CD4-positive, alpha-beta T cell (primary cell): ENCODE measurements at places on chromosomes 12 and 14.

DNA sequence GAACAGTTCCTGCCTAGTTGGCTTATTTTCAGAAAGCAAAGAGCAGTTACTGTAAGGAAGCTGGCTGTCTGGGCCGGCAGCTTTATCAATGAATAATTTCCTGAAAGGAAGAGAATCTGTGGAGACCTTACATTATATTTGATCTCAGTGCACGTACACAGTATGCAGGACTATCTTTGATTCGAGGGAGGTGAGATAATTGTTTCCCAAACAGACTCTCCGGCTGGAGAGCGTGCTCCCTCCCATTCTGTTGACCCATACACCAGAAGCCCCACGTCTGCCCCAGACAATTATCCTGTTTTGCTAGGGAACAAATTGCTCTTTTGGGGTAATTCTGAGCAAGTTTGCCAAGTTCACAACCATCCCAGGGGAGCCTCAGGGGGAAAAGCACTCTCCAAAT lies 1115.0 kb downstream of the VRK1 start:
- DNase-seq, result no peak

DNA sequence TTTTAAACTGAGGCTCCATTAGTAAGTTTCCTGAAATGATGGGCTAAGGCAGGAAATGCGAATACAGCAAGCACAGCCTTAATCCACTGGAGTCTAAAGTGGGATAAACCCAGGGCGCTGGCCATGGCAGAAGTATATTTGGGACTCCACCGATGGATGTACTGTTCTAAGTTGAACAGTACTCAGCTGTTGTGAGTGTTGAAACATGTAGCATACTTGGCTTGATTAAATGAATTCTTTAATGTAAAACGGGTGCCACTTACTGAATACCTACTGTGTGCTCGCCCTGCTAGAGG lies 996 bp downstream of the SSPN start:
- no peak for DNase-seq

DNA sequence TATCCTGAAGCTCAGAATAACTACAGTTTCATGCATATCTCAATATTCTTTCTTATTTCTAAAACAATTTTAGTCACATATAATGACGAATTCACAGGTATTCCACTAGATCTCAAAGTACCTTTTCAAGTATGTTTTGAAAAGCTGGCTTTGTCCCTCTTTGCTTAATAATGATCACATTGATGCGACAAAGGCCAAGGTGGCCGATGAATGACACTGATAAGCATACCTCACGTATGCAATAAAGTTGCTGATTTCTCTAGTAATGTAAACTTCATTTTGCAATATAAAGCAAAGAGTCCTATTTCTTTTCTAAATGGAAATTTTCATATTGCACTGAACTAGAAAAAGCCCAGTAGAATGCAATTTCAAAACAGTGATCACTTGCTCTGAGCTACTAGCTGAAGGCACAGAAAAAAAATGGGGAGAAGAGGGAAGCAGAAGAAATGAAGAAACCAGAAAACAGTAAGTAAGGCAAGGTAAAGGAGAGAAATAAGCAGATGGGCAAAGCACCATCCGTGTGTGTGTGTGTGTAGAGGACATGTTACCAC lies 29.3 kb downstream of the FGD6 start:
- no peak for DNase-seq

GRCh38 chr12:52081263-52081733 lies 1.8 kb downstream of the SMIM41 start:
- DNase-seq, result no peak

DNA sequence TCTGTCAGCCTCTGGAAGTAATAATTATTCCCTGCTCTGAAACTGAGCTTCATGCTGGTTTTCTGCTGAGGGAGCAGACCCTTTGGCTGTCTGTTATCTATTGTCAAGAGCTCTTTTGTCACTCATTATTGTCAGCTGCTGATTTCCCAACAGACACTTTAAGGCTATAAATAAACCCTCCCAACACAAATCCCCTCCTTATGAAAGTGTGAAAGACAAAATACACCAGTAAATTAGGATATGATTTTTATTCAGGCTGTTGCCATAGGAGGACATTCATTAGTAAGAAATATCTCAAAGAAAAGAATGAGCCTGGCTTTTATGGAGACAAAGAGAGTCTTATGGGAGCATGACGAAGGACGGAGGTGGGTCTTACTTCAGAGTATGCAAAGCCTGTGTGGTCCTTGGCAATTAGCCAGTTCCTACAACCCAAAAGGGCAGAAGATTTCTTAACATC lies 180.8 kb downstream of the CRADD start:
- no peak for DNase-seq

GRCh38 chr12:11654338-11654737 lies 4.9 kb downstream of the ETV6 start:
- no peak for DNase-seq

DNA sequence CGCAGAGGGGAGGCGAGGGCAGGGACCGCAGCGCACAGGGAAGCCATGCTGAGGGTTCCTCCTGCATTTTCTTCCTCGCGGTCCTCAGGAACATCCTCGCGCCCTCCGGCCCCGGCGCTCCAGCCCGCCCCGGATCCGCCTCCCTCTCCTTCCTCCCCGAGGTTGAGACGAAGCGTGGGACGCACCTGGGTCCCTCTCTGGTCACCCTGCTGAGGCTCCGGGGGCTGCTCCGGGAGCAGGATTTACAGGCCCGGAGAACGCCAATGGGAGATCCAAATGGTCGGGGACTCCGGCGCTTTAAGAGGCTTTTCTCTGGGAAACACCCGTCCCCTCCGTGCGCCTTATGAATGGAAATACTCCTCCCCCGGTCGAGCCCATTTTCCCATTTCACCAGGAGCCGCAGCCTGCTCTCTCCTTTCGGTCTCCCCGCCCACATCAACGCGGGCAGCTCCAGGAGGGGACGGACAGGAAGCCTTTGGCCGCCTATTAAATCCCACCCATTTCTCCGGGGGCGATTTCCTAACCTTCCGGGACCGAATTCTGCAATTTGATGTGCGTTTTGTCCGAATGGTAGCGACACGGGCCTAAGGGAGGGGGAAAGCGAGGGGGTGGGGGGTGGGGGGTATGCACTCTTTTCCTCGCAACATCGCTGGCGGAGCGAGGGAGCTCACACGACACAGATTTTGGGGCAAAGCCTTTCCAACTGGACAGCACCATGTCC lies at the start of gene UNC79:
TSS of gene UNC79 (plus strand) at position 625 of the 721 bp plus-strand sequence. CDS start at position 716, 91 bp downstream.
- no peak for DNase-seq

GRCh38 chr12:70920251-70920851 lies at the start of gene PTPRR:
TSS of gene PTPRR (minus strand) at chr12:70920738. CDS start at chr12:70920390, 348 bp downstream.
- no peak for DNase-seq

- DNase-seq, result no peak
Observed at GRCh38 chr14:101950516-101951215, 13.7 kb upstream of the DYNC1H1 start.

DNA sequence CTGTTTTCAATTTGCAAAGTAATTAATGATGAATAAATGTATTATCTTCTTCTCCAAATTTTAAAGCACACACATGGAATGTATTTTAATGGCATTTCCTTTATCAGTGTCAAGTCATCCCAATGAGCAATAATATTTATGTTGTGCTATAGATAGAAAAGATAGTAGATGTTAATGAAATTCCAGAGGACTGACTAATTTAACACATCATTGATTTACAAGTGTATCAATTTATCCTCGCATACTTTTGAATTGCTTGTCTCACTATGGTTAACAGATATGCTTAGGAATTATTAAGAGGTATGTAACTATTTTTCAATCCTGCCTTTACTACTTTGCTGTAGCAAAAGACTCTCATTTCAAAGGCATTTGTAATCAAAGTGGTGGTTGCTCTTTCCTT lies 842.9 kb downstream of the SLC6A15 start:
- no peak for DNase-seq

DNA sequence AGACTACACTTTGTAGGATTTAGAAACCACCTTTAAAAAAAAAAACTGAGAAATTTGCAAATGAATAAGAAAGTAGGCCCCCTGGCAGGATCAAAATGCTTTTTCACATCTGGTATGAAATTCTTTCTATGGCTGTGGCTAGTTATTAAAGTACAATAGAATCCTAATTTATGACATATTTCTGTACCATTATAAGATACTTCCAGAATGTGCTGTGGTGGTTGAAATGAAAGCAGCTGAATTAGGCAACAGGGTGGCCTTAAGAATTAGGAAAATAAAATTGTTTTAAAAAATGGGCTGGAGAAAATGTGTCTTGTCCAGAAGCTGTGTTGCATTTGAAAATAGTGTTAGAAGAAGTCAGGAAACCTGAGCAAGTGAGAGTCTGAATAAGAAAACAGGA lies 85.9 kb upstream of the PDE3A start:
- no peak for DNase-seq

DNA sequence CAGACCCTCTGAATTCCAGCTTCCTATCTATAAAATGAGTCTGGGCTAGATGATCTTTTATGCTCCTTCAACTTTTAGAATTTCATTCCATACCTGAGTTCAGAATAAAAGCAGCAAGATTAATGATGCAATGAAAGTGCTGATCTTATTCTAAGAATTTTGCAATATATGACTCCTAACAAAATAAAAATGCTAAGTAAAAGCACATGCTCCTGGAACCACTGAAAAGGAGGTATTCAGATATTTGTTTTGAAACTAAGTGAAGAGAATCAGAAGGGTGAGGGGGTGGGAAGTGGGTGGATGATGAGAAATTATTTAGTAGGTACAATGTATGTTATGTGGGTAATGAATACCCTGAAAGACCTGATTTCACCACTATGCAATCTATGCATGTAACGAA lies 216.6 kb downstream of the PTPRO start:
- DNase-seq, result no peak

DNA sequence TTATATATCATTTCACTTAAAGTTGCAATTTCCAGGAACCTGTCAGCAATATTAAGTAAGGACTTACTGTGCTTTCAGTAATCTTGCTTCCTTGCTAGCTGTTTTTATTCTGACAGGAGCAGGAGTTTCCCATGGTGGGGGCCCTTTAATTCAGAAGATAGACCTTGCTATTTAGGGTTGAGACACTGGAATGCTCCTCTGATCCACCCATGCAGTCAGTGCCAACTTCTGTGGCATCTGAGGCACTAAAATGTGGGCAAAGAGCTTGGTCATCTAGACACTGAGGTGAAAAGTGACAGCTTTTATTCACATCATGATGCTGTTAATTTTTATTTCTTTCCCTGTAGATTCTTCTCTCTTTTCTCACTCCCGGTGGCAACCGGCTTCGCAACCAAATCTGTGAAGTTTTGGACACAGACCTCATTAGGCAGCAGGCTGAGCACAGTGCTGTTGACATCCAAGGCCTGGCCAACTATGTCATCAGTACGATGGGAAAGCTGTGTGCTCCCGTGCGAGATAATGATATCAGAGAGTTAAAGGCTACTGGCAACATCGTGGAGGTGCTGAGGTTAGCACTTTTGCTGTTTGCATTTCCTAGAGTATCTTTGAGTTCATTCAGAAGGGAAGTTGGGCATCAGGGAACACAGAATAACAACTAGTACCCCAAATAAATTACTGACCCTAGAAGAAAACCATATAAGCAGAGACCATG lies 18.8 kb downstream of the TCP11L2 start:
- no peak for DNase-seq

DNA sequence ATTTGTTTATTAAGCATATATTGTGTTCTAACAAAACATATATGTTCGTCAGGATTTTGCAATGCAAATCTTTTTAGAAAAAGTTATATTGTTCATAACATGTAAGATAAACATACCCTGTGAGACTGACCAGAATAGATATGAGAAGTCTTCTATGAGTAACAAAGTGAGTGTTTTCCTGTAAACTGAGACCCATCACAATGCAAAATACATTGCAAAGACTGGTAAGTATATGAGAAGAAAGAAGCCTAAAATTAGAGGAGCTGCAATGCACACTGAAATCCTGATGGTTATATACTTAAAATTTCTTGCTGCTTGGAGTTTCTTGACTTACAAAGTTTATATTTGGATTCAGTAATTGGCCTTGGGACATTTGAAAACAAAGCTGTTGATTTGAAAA lies 6.0 kb downstream of the HMGA2 start:
- no peak for DNase-seq

- no peak for DNase-seq
Observed at GRCh38 chr14:68523989-68524725, 268.7 kb downstream of the ZFP36L1 start.

DNA sequence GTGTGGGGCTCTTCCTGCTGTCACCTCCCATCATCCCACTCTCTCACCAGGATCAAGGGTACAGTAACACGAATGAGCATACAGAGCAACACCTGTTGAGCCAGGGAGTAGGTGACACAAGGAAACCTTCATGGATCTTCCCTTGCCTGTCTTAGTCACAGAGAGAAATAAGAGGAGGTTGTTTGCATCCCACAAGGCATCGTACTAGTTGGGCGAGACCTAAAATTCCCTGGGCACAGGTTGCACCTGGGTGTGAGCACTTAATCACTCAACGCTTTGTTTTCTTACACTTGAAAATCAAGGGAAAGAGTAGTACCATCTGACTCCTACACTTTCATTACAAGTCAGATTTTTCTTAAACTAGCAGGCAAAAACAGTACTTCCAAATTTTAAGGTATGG lies 16.6 kb downstream of the CIPC start:
- DNase-seq, result no peak

- peak; percentile 82 for DNase-seq
Observed at GRCh38 chr14:77593501-77593961, 22.9 kb downstream of the SPTLC2 start.

GRCh38 chr14:65225299-65226159 lies 123.2 kb upstream of the MAX start:
- DNase-seq, result no peak

DNA sequence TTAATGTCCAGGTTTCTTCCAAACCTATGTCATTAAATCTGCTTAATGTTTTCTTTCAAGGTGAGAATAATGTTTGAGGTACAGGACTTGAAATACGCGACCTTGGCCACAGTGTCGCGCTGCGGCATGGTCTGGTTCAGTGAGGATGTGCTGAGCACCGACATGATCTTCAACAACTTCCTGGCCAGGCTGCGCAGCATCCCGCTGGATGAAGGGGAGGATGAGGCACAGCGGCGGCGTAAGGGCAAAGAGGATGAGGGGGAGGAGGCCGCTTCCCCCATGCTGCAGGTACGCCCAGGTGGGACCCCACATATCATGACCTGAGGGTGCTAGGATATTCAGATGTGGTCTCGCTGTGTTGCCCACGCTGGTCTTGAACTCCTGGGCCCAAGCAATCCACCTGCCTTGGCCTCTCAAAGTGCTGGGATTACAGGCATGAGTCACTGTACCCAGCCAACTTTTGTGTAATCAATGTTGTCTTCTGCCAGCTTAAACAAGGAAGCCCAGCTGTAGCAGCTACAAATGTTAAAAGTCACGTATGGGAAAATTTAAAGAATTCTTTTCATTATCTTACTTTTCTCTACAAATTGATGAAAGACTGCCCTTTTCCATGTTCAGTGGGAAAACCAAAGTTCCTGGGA lies 50.8 kb downstream of the DYNC1H1 start:
- no peak for DNase-seq

GRCh38 chr14:81765651-81766275 lies 232.1 kb upstream of the SEL1L start:
- DNase-seq, result no peak

- no peak for DNase-seq
Observed at GRCh38 chr12:13177373-13177772, 19.2 kb upstream of the EMP1 start.

GRCh38 chr14:103748534-103748857 lies 32.9 kb downstream of the ZFYVE21 start:
- peak; percentile 28 for DNase-seq

- DNase-seq, result no peak
Observed at GRCh38 chr14:102696856-102697495, 80.3 kb upstream of the TRAF3 start.

- DNase-seq, result no peak
Observed at GRCh38 chr14:72957213-72957612, 30.9 kb downstream of the DCAF4 start.

- DNase-seq, result no peak
Observed at GRCh38 chr14:87045246-87045645, 947.7 kb downstream of the GALC start.
